NCI-H1417 treated with DMSO at 0.1 percent for 48 hours (cell line): ENCODE measurements at places on chromosomes 5 and 9.

- no peak for DNase-seq
Measured at GRCh38 chr5:72387985-72388384, 67.8 kb downstream of the PTCD2 start.

DNA sequence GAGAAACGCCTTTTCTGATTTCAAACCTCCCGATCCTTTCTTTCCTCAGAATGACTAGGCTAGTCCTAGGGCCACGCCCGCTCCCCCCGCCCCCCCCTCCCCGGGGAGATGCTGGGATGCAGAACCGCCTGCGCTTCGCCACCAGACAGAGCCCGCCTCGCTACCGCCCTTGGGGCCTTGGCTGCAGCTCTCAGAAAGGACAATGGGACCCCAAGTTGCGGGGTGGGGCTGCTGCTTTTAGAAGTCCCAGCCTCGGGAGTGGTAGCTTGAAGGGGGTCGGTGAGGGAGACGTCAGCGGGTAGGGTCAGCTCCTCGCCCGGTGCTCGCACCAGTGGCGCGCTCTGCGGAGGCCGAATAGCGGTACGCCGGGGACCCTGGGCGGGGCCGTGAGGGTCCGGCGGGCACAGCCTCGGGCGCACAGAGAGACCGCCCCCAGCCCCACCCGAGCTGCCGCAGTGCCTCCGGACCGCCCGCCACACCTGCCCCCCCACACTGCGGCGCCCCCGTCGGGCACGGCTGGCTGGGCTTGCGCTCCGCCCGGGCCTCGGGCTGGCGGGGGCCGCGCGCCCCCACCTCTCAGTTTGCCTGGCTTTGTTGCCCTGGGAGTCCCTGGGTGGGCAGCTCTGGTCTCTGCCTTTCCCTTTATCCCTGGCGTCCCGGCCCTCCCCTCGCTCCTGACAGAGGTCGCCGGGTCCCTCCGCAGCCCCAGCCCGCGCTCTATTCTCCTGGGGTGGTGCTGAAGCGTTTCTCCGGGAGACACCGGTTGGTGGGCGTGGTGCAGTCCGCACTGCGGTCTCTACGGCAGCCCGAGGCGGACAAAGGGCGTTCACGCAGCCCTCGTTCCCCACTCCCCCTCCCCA lies 1.2 kb downstream of the MAP1B start:
- DNase-seq = no peak

DNA sequence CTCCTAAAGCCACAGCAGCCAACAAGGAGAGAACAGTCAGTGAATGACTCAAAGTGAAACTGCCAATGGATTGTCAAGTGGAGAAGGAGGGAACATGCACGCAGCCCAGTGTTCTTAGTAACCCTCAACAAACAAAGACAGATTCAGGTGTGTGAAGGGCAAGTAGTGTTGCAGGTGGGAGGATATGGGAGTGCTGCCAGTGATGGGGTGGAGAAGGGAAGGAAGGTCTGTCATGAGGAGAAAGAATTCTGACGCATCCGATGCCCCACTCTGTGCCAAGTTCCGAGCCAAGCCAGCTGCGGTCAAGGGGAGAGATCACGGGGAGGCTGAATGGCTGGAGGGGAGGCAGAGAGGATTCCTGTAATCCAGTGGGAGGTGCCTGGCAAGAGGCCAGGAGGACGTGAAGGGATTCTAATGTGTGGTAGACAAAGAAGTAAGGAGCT lies 56.5 kb downstream of the CAST start:
- no peak for DNase-seq

GRCh38 chr9:69622676-69623075 lies 49.5 kb downstream of the APBA1 start:
- no peak for DNase-seq

DNA sequence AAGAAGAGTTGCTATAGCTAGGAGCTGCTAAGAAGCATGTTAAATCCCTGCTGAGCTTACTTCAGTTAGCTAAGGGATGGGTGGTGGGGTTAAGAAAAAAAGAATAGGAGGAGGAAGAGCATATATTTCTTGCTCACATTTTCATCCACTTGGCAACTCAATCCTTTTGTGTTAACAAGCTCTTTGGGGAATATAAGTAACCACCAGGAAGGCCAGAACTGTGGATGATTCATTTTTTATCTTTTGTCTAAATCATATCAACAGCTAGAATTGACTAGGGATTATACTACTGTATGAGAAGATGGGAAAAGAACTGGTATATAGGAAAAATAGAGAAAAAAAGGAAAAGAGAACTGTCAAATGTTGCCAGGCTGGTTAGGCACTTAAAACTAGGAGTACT lies 555.3 kb upstream of the ARRDC3 start:
- DNase-seq = no peak

GRCh38 chr5:155430192-155430591 lies 416.6 kb downstream of the KIF4B start:
- no peak for DNase-seq

- DNase-seq = no peak
Measured at GRCh38 chr5:149801307-149801990, 71.3 kb downstream of the PPARGC1B start.
